ENCODE measurements at places on chromosomes 16 and 17. TPM values are rescaled to one million over a fixed set of nuclear protein-coding genes. Genes with fewer than 3 reads are reported as not detected.

Gene CD300E
- 5.0 TPM for total RNA-seq

Gene MLST8
- total RNA-seq: 62.8 TPM

Gene ABCA6
- 85.1 TPM for total RNA-seq

Gene ADAM11
- under 0.01 TPM for total RNA-seq

Gene CES5A
- not detected for total RNA-seq

GRCh38 chr16:47886631-47887415 lies 269.0 kb downstream of the ABCC12 start:
- H3K36me3 ChIP-seq: no peaks in the 10 kb centered on the region
- no peak overlapping the region for H3K27ac ChIP-seq
- DNase-seq: peak; percentile 80
- no peaks in the 10 kb centered on the region for H3K4me1 ChIP-seq

DNA sequence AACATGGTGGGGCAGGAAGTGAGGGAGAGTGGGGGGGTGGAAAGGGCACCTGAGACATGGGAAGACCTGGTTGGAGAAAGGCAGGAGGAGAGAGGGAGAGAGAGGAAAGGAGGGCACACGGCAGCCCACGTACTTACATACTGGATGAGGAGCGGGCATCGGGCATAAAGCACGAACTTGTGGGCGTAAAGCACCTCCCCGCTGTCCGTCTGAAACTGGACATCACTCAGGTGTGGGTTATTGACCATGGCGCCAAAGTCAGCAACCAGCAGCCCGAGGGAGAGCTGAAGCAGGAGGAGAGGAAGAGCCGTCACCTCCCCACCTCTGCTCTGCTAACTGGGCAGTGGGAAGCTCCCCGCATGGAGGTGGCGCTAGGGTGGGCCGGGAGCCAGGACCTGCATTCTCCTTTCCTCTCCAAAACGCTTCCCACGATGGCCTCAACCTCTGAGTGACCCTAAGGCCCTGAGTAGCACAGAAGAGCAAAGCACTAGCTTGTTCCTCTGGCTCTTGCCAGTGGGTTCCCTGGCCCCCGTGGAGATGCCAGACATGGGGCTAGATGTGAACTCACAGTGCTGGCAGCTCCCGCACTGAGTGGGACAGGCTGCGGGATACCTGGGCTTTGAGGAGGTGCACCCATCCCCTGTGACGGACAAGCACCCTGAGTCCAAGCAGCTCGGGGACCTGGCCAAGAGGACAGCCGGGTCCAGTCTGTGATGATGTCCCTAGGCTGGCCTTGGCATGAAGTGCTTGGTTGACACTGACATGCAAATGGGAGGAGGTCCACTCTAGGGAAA lies 16.9 kb downstream of the SLX4 start:
- no peaks in the 10 kb centered on the region for H3K4me1 ChIP-seq
- peaks cover 77% of the 10 kb centered on the region for H3K36me3 ChIP-seq
- no peak overlapping the region for H3K4me3 ChIP-seq
- no peak overlapping the region for H3K27ac ChIP-seq
- no peaks in the 10 kb centered on the region for H3K27me3 ChIP-seq

GRCh38 chr17:2151358-2152033 lies 96.6 kb downstream of the HIC1 start:
- H3K36me3 ChIP-seq: peaks cover 56% of the 10 kb centered on the region
- peaks cover 12% of the 10 kb centered on the region for H3K4me1 ChIP-seq
- no peak overlapping the region for H3K4me3 ChIP-seq
- DNase-seq: no peak
- no peak overlapping the region for H3K27ac ChIP-seq
- H3K27me3 ChIP-seq: no peaks in the 10 kb centered on the region

Data from esophagus muscularis mucosa (tissue), 4 donors.